Muscle of arm (tissue), 14 donors: ENCODE measurements at places on chromosomes 2 and 18. TPM values are rescaled to one million over a fixed set of nuclear protein-coding genes. Genes with fewer than 3 reads are reported as not detected.

DNAJC27 gene
- 8.8 TPM for polyA plus RNA-seq

- DNase-seq, result no peak
These were observed 6.6 kb downstream of the GKN2 start for GRCh38 chr2:68946117-68946516.

GRCh38 chr2:105917226-105917625 lies 172.5 kb downstream of the NCK2 start:
- no peak for DNase-seq

GRCh38 chr18:54255141-54255540 lies 14.2 kb upstream of the POLI start:
- no peak for DNase-seq

ANKRD30BL gene
- not detected for polyA plus RNA-seq

DNA sequence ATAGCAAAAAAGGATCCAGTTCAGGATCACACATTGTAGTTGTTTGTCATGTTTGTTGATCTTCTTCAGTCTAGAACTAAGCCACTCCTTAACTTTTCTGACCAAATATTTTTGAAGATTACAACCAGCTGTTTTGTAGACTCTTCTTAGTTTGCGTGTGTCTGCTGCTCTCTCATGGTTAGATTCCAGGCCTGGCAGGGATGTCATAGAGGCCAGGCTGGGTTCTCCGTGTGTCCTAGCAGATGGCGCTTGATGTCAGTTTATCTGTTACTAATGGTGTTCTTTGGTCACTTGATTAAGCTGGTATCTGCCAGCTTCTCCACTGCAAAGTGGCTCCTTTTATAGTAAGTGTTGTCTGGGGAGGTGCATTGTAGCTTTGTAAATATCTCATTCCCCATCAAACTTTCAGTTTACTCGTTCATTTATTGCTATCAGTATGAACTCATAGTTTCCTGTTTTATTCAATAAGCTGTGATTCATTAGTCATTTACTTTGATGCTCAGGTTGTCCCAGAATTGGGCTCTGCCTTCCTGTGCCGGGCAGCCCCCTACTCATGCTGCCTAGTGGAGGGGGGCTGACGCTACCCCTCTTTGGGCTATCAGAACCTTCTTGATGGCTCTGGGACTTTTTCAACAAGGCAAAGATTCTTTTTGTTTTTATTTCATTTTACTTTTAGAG lies 42.1 kb downstream of the GRHL1 start:
- no peak for DNase-seq

GRCh38 chr2:219486380-219486959 lies 12.2 kb upstream of the GMPPA start:
- no peak for DNase-seq

- no peak for DNase-seq
These were observed 68.8 kb upstream of the TMEM200C start for GRCh38 chr18:5964108-5964507.

- DNase-seq, result no peak
These were observed 78.9 kb upstream of the CCDC68 start for GRCh38 chr18:55038162-55038561.

DNA sequence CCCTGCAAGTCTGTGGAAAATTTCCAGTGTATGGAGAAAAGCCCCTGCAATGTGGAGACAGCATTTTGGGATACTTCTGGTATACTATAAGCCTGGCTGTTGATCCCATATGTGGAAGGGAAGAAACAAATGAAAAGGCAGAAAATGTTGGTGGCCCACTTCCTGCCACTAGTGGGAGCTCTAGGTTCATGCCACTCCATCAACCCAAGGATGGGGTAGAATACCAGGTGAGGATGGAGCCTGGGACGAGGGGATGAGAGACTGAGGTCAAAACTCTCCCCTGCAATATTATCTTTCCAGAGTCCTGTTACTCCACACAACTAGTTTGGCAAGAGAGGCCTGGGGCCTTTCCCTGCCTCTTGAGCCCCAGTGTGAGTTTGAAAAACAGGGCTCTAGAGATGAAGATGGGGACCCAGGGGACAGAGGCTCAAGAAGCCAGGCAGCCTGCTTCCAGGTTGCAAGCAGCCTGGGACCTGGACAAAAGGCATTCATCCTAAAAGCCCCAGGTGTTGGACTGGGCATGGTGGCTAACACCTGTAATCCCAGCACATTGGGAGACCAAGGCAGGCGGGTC lies 31.9 kb downstream of the BMP10 start:
- DNase-seq, result no peak

DNA sequence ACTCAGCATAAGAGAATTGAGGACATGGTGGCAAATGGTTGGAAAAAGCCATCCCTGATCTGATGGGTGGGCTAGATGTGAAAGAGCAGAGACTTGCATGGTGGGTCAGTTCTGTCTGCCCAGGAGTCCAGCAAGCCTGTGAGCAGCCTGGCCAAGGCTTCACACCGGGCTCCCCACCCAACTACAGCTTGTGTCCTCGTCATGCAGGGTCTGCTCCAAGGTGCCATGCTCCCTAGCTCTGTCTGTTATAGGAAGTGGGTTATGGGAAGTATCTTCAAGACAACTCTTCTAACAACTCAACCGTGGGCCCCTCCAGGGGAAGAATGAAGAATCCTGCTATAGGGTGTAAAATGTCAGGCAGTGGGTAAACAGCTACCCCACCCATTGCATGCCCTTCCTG lies 97.4 kb downstream of the ADD2 start:
- DNase-seq, result no peak

DNA sequence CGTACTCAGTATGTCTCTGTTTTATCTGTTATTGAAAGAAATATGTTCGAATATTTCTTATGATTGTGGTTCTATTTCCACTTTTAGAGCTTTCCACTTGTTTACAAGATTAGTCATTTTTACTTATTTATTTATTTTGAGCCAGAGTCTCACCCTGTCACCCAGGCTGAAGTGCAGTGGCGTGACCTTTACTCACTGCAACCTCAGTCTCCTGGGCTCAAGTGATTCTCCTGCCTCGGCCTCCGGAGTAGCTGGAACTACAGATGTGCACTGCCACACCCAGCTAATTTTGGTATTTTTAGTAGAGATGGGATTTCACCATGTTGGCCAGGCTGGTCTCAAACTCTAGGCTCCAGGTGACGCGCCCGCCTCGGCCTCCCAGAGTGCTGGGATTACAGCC lies 53.3 kb downstream of the HIBCH start:
- no peak for DNase-seq

DNA sequence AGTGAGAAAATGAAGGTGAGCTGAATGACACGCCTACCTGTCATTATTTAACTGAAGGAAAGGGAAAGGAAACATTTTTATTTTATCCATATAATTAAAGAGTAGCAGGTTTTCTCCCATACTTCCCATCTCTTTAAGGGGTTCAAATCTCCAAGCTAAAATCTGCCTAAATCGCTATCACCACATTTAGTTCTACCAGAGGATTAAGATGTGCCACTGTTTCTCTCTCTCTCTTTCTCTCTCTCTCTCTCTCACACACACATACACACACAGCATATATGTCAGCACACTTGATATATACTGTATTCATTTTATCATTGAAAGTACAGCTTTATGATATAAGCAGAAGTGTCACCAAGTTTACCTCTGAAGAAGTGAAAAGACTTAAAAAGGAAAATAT lies 3.1 kb downstream of the WIPF1 start:
- DNase-seq, result no peak

DNA sequence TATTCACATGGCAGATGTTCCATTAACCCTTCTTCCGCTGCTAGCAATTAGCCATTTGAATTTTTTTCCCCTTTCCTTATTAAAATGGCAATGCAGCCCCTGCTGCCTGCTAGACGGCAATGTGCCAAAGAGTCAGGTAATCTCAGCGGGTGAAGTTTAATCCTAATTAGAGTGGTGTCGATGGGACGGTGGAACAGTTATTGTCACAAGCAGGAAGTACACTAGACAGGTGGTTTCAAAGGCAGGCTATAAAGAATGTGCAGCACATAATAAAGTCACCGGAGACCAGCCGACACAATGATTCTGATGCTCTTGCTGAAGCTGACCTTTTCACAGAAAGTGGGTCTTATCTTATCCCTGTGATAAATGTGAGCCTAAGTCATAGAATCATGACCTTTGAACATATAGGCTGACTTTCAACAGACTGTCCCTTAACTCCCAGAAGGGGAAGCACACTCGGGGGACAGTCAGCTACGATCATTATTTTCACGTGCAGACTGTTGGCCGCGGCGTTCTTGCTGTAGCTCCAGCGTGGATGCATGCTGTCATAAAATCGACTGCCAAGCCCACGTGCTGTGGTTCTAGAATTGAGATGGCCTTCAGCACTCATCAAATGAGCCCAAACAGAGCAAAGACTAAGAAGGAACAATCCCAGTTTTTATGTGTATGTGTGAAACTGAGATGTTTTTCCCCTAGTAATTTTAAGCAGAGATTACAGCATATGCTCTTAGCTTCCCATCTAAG lies 926.2 kb upstream of the SOX11 start:
- DNase-seq, result no peak

DNA sequence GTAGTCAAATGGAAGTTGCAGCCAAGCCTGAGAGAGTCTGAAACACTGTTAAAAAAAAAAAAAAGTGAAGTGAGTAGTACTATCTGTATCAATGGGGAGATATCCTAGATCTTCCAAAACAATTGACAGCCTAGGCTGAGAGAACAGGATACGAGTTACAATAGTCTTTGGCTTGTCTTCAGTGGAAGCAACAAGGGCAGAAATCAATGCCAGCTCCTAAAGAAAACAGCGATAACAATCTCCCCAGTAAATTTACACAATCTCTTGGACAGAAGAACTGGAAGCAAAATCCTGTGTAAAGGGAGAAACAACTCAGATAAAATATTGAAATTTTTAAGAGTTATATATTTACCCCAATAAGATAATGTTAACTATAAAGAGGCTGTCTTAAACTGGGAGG lies 508.7 kb downstream of the LRRTM4 start:
- DNase-seq, result no peak

GRCh38 chr2:179170901-179171300 lies 93.7 kb downstream of the SESTD1 start:
- no peak for DNase-seq

- DNase-seq, result peak; percentile 68
These were observed 4.2 kb upstream of the HOXD13 start for GRCh38 chr2:176088048-176088936.

COLEC12 gene
- 40.8 TPM for polyA plus RNA-seq

- DNase-seq, result no peak
These were observed 192.2 kb upstream of the HAAO start for GRCh38 chr2:42984617-42985016.

DNA sequence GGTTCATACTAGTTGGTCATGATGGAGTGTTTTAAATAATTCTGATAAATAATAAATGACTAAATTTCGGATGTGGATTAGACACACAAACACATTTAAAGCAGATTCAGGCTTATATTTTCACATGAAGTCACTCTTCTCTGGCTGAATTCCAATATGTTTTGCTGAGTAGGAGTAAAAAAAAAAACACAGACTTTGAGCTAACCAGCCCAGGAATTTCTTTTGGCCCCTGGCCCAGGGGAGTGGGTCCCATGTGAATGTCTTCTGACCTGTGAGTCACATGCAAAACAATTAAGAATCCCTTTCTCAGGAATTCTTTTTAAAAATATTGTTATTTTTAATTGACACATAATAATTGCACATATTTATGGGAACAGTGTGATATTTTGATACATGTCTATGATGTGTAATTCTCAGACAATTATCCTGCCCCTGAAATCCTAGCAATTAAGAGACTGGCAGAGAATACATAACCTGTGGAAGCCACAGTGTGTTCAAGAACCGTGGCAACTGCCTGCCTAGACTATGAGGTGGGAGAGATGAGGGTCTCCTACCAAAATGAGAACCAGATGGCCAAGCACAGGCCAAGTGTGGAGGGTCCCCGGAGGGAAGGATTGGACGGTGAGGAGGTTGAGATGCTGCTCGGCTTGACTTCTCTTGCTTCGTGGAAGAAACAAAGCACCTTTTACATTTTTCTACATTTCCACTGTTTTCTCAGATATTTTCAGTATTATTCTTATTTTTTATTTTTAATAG lies 236.4 kb downstream of the PIEZO2 start:
- DNase-seq, result peak; percentile 80

DNA sequence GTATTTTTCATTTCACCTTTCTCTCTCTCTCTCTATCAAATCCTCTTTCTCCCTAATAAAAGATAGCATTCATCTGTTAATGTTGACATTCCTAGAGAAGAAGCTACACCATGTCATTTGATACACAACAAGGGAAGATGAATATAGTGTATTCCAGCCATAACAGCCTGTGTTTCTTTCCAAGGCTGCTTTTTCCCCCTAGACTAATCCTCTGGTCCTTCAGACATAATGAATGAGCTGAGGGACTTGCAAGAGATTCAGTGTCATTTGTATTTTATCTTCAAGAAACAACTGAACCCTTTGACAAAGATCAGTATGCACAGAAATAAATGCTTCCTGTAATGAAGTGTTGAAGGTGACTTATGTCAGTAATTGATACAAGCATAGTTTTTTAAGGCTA lies 284.0 kb upstream of the NXPH2 start:
- DNase-seq, result no peak

GRCh38 chr2:96330407-96330806 lies 5.2 kb upstream of the NCAPH start:
- DNase-seq, result no peak

- DNase-seq, result no peak
These were observed 126.5 kb downstream of the GALR1 start for GRCh38 chr18:77376043-77376732.

ATP8B1 gene
- 4.5 TPM for polyA plus RNA-seq

- no peak for DNase-seq
These were observed 148.5 kb upstream of the GATA6 start for GRCh38 chr18:22020867-22021370.

SLC40A1 gene
- 47.5 TPM for polyA plus RNA-seq

GRCh38 chr2:36692121-36692520 lies 4.4 kb upstream of the VIT start:
- DNase-seq, result no peak

SGO2 gene
- polyA plus RNA-seq, result 10.5 TPM

DNA sequence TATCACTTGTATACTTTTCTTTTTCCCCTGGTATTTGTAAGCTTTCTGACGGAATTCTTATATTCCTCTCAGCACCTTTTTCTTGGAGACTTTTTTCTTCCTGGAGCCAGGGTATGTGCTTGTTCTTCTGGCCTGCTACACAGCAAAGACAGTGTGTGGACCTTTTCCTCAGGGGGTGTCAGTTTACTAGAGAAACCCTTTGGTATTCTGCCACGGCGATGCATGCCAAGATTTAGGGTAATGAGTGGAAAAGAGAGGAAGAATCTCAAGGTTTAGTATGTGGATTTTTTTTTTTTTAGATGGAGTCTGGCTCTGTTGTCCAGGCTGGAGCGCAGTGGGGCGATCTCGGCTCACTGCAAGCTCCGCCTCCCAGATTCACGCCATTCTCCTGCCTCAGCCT lies 152.2 kb downstream of the PHLPP1 start:
- DNase-seq, result peak; percentile 41

DNA sequence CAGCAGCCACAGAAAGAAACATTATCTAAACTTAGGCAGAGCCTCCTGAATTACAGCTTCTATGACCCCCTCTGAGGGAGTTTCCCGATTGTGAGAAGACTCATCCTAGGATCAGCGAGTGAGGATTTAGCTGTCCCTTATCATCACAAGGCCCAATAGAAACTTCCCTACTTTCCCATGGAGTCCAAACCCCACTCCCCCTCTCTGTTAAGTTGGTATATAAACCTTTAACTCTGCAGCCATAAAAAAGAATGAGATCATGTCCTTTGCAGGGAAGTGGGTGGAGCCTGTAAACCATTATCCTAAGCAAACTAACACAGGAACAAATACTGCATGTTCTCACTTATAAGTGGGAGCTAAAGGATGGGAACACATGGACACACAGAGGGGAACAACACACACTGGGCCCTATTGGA lies 78.8 kb downstream of the MYL12B start:
- no peak for DNase-seq

FMNL2 gene
- 25.2 TPM for polyA plus RNA-seq

- no peak for DNase-seq
These were observed 67.2 kb upstream of the OTOS start for GRCh38 chr2:240207661-240208060.

OR6B2 gene
- not detected for polyA plus RNA-seq

GRCh38 chr2:179655627-179656026 lies 205.8 kb downstream of the ZNF385B start:
- DNase-seq, result no peak
